MCF 10A (cell line): ENCODE measurements at places on chromosomes 2 and 18. TPM values are rescaled to one million over a fixed set of nuclear protein-coding genes. Genes with fewer than 3 reads are reported as not detected.

DNA sequence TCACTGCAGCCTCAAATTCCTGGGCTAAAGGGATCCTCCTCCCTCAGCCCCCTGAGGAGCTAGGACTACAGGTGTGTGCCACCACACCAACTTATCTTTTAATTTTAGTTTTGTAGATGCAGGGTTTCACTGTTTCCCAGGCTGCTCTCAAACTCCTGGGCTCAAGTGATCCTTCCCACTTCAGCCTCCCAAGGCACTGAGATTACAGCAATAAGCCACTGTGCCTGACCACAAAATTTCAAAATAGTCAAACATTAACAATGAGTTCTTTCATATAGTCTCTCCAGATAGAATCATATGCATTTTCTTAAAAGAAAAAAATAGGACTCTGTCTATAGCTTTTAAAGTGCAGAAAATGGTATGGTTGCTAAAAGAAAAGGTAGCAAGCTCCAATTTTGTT lies 24.9 kb upstream of the PID1 start:
- no peaks in the 10 kb centered on the region for H3K27me3 ChIP-seq
- no peak overlapping the region for H3K27ac ChIP-seq
- H3K4me3 ChIP-seq = no peak overlapping the region
- H3K36me3 ChIP-seq = no peaks in the 10 kb centered on the region
- H3K4me1 ChIP-seq = peaks cover 27% of the 10 kb centered on the region

DNA sequence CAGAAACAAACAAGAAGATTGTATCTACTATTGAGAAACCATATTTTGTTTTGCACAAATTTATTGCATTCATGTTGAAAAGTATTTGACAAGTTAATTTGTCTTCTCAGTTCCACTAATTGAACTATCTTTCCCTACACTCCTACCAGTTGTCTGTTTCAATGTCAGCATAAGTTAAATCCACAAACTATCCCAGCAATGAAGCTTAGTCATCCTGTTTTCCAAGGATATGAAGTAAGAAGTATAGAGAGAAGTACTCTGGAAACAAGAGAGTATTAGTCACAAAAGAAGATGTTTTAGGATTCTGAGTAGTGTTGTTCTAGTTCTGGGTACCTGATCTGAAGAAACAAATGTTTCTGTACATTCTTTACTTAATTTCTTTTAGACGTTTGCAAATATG lies 261.6 kb upstream of the ZNF804A start:
- H3K4me1 ChIP-seq = peaks cover 10% of the 10 kb centered on the region
- no peak overlapping the region for H3K4me3 ChIP-seq
- H3K27me3 ChIP-seq = no peaks in the 10 kb centered on the region
- H3K36me3 ChIP-seq = no peaks in the 10 kb centered on the region

DNA sequence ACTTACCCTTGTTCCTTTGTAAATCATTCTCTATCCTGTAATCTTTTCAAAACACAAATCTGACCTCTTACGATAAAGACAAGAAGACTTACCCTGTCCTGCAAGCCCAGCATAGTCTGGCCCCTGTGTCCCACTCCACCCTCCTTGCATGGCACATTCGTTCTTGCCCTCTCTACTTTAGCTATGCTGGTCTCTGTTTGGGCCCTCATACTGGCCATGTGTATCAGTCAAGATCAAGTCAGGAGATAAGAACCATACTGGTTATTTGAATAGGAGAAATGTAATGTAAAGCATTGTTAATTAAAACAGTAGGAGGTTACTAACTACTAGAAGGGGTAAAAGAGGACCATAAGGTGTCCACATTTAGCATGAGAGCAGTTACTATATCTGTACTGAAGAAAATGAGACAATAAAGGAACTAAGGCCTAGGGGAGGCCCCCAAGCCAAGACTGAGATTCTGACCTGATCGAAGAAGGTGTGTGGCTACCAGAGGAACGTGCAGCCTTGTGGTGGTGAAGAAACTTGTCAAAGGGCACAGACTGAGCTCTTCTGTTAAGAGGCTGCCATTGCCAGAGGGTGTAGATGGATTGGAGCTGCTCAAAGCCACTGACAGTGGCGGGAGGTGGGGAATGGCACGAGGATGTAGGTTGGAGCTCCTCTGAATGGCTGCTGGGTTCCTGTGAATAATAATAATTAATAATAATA lies 80.8 kb downstream of the KCTD18 start:
- DNase-seq = no peak
- H3K4me3 ChIP-seq = no peak overlapping the region
- H3K27me3 ChIP-seq = no peaks in the 10 kb centered on the region
- H3K36me3 ChIP-seq = peaks cover 31% of the 10 kb centered on the region

GRCh38 chr2:70240599-70240998 lies 7.8 kb downstream of the TIA1 start:
- DNase-seq = no peak
- no peaks in the 10 kb centered on the region for H3K27me3 ChIP-seq
- H3K36me3 ChIP-seq = peaks cover 40% of the 10 kb centered on the region
- no peak overlapping the region for H3K27ac ChIP-seq

- peaks cover 23% of the 10 kb centered on the region for H3K4me1 ChIP-seq
- H3K4me3 ChIP-seq = no peak overlapping the region
- H3K27ac ChIP-seq = no peak overlapping the region
- peaks cover 5% of the 10 kb centered on the region for H3K36me3 ChIP-seq
- DNase-seq = no peak
These were observed 32.3 kb downstream of the MYO5B start for GRCh38 chr18:50162486-50163304.

DNA sequence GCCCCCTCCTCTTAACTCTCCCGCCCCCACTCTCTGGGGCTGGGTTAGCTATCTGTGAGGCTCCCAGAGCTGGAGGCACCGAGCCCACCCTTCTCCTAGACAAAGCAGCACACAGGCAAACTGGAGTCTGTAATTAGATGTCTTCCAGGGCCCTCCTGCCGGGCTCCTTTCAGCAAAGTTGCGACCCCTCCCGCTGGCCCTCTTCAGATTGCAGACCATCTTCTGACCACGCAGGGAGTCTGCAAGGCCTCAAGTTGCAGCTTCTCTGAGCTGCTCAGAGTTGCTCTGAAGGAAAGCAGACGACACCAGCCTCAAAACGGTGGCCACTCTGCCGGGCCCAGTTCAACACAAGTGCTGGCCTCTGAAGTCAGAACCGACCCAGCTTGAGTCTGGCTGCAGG lies 228.4 kb upstream of the COPS8 start:
- DNase-seq = no peak
- no peak overlapping the region for H3K4me3 ChIP-seq
- H3K4me1 ChIP-seq = no peaks in the 10 kb centered on the region
- H3K27me3 ChIP-seq = no peaks in the 10 kb centered on the region

DNA sequence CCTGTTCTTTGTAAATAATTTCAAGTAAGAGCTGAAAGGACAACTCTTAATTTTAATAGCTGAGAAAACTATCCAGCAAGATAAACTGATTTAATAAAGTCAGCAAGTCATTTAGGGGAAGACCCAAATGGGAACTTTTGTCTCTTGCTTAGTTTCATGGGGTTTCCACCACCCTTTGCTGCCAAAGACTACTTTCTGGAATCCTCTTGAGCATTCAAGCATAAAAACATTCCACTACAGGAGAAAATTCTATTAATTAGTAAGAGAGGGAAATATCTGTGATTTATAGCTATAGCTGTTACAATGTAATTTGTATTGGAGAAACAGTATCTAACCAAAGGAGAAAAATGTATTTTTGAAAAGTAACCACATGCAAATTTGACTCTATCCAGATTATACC lies 20.6 kb downstream of the EFEMP1 start:
- DNase-seq = no peak
- no peaks in the 10 kb centered on the region for H3K27me3 ChIP-seq
- H3K36me3 ChIP-seq = peaks cover 40% of the 10 kb centered on the region
- peaks cover 19% of the 10 kb centered on the region for H3K4me1 ChIP-seq

- no peak overlapping the region for H3K27ac ChIP-seq
- H3K4me1 ChIP-seq = no peaks in the 10 kb centered on the region
- peaks cover 7% of the 10 kb centered on the region for H3K36me3 ChIP-seq
These were observed 313.3 kb downstream of the CELF4 start for GRCh38 chr18:37252342-37252741.

DNA sequence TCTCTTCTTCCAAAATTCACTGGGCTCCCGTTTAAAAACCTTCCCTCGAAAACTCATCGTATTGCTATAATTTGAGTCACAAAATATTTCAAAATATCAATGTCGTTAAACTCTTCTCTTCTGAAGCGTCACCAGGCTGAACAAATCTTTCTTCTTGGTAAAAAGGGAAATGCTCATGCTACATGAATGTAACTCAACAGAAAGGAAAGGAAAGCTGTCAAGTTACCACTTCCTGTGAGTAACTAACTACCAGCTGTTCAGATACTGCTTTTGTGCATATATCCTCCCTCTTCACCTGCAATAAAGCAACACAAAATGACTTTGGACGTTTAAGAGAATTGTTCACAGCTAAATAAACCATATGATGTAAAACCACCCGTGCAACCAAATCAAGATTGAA lies 95.4 kb downstream of the DOCK10 start:
- no peak overlapping the region for H3K27ac ChIP-seq
- no peak overlapping the region for H3K4me3 ChIP-seq
- peak; percentile 30 for DNase-seq
- H3K4me1 ChIP-seq = peaks cover 14% of the 10 kb centered on the region

- no peaks in the 10 kb centered on the region for H3K4me1 ChIP-seq
- no peak for DNase-seq
- H3K36me3 ChIP-seq = no peaks in the 10 kb centered on the region
- H3K27ac ChIP-seq = no peak overlapping the region
- H3K27me3 ChIP-seq = no peaks in the 10 kb centered on the region
- no peak overlapping the region for H3K4me3 ChIP-seq
These were observed 123.2 kb upstream of the RPRM start for GRCh38 chr2:153601812-153602211.

DNA sequence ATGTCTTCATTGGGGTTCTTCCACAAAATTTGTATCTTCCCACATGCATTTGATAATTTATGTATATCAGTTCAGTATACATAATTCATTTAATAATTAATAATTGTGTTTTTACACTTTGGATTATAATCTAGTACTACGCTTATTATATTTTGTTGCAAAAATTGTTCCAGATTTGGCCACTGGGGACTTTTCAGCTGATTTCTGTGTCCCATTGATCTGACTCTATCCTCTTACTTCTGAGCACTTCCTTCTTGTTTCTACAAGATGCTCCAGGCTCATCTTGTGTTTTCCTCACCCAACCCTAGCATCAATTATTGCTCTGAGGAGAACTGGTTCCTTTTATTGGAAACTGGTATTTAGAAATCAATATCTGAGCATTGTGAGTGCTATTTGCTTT lies 215.3 kb upstream of the CDH19 start:
- no peaks in the 10 kb centered on the region for H3K36me3 ChIP-seq
- H3K27ac ChIP-seq = no peak overlapping the region
- H3K4me1 ChIP-seq = no peaks in the 10 kb centered on the region
- DNase-seq = no peak
- H3K4me3 ChIP-seq = no peak overlapping the region

DNA sequence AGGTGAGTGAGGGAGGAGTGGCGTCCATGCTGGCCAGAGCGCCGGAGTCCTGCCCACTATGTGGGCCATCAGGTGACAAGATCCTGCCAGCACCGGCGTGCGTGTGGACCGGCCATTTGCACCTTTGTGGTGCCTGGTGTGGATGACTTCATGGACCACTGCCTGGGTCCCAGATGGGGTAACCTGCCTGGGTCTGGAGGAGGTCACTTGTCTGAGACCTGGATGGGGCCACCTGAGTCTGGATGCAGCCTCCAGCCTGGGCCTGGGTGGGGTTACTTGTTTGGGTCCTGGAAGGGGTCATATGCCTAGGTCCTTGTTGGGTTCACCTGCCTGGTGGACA lies 299.6 kb downstream of the NDUFA10 start:
- peaks cover 28% of the 10 kb centered on the region for H3K27me3 ChIP-seq
- H3K36me3 ChIP-seq = no peaks in the 10 kb centered on the region
- no peaks in the 10 kb centered on the region for H3K4me1 ChIP-seq
- H3K4me3 ChIP-seq = no peak overlapping the region
- no peak overlapping the region for H3K27ac ChIP-seq

GRCh38 chr2:241514986-241515737 lies 6.8 kb upstream of the STK25 start:
- no peak overlapping the region for H3K27ac ChIP-seq
- peaks cover 13% of the 10 kb centered on the region for H3K36me3 ChIP-seq
- no peak overlapping the region for H3K4me3 ChIP-seq
- H3K27me3 ChIP-seq = no peaks in the 10 kb centered on the region
- DNase-seq = no peak

GRCh38 chr2:191265311-191266170 lies 20.3 kb downstream of the MYO1B start:
- peaks cover 42% of the 10 kb centered on the region for H3K4me1 ChIP-seq
- peak; percentile 13 for DNase-seq
- no peak overlapping the region for H3K4me3 ChIP-seq
- peak overlapping the region; percentile 77 for H3K27ac ChIP-seq
- H3K36me3 ChIP-seq = peaks cover 11% of the 10 kb centered on the region

DNA sequence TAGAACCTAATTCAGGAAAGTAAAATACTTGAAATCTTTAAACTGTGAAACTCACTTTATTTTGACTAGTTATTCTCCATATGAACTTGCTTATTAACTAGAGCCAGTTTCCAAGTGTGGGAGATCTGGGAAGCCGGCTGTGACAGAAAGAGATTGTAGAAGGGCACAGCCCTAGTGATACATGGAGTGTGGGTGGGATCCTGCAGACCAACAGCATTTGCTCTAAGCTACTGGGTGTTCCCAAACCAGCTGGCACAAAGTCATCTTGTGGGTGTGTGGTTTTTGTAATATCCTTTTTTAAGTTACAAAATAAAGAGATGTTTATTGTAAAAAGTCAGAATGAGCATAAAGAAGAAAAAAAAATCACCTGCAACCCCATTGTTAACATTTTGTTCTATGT lies 3.4 kb downstream of the DUSP19 start:
- no peaks in the 10 kb centered on the region for H3K36me3 ChIP-seq
- H3K27me3 ChIP-seq = no peaks in the 10 kb centered on the region
- DNase-seq = peak; percentile 40
- H3K27ac ChIP-seq = no peak overlapping the region

GRCh38 chr18:79477711-79478483 lies 82.2 kb downstream of the NFATC1 start:
- H3K27me3 ChIP-seq = no peaks in the 10 kb centered on the region
- no peak for DNase-seq
- H3K36me3 ChIP-seq = peaks cover 3% of the 10 kb centered on the region
- no peak overlapping the region for H3K4me3 ChIP-seq
- H3K4me1 ChIP-seq = no peaks in the 10 kb centered on the region
- H3K27ac ChIP-seq = no peak overlapping the region

GRCh38 chr2:56444339-56444738 lies 260.5 kb downstream of the CCDC85A start:
- no peak overlapping the region for H3K4me3 ChIP-seq
- no peaks in the 10 kb centered on the region for H3K36me3 ChIP-seq
- H3K4me1 ChIP-seq = peaks cover 21% of the 10 kb centered on the region
- H3K27me3 ChIP-seq = no peaks in the 10 kb centered on the region
- peak; percentile 54 for DNase-seq

The RFX8 gene
- not detected in 2 replicates for total RNA-seq

The LRATD1 gene
- total RNA-seq = 2.2 and 4.7 TPM in 2 replicates

The PHLPP1 gene
- total RNA-seq = 12.4 and 13.1 TPM in 2 replicates

The ZNF385B gene
- 0.33 TPM in 1 of 2 replicates, not detected in the other for total RNA-seq

The FBXO41 gene
- total RNA-seq = 3.7 and 4.4 TPM in 2 replicates

The SERPINB7 gene
- 2.6 and 3.0 TPM in 2 replicates for total RNA-seq

The CHAC2 gene
- total RNA-seq = 7.4 and 10.5 TPM in 2 replicates

The RND3 gene
- total RNA-seq = 158 and 182 TPM in 2 replicates

The YIPF4 gene
- total RNA-seq = 67.6 and 90.3 TPM in 2 replicates

The RGPD8 gene
- 13.9 and 16.2 TPM in 2 replicates for total RNA-seq
